H9 (cell line): ENCODE measurements at places on chromosomes 7 and 10. TPM values are rescaled to one million over a fixed set of nuclear protein-coding genes. Genes with fewer than 3 reads are reported as not detected.
A peak's percentile ranks its signal among the peaks of the same experiment; 100 is the strongest.

DNA sequence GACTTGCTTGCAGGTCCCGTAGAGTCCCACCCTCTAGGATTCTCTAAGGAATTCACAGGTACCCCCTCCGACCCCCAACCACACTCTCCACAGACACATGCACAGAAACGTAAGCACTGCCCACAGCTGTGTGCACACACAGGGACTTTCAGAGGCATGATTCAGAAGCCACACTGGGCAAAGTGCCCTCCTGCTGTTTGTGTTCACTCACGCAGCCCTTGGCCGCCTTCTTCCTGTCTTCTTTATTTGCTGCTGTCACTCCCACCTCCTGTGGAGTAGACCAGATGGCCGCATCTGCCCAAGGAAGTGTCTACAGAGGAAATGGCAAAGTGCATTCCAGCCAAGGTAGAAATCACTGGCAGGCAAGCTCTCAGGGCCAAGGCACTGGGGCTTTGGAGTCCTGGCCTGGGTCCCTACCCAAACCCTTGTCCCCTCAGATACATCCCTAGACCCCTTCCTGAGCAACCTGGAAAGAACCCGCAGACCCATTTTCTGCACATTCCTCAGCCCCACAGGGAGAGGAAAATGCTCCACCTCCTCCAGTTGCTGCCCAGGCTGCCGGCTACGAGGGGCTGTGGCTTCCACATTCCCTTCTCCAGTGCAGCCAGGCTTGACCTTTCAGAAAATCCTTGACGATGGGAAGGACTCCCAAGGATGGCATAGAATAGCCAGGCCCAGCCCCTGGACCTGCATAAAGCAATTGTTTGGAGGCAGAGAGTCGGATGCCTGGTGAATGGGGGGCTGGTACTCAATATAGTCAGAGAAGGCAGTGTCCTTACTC lies 21.6 kb upstream of the GIMAP8 start:
- H3K4me3 ChIP-seq: no peak overlapping the region
- no peak overlapping the region for H3K27ac ChIP-seq
- no peaks in the 10 kb centered on the region for H3K36me3 ChIP-seq
- DNase-seq: peak; percentile 56
- no peaks in the 10 kb centered on the region for H3K27me3 ChIP-seq

DNA sequence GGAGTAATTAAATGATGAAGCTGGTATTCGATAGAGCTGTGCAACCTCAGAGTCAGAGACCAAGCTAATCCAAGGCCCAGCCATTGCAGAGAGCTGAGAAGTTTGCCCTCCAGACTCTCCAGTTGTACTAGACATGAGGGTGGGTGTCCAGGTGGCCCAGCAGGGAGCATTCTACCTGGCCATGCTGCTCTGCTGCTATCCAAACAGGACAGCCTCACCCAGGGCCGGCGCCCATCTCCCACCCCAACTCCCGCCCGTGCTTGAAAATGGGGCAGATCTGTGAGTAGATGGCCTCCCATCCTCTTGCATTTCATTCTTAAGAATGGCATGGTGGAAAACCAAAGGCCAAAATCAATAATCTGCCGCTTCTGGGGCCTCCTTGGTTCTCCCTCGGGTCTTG lies 124.2 kb downstream of the TCERG1L start:
- H3K36me3 ChIP-seq: no peaks in the 10 kb centered on the region
- no peak for DNase-seq

- DNase-seq: no peak
- H3K4me1 ChIP-seq: peaks cover 3% of the 10 kb centered on the region; the same call in 1 of the 2 replicates
- no peaks in the 10 kb centered on the region for H3K27me3 ChIP-seq
- H3K36me3 ChIP-seq: no peaks in the 10 kb centered on the region; the same call in 2 of the 3 replicates
Observed at GRCh38 chr7:36627836-36628235, 96.5 kb downstream of the AOAH start.

GRCh38 chr7:46213154-46213537 lies 292.1 kb upstream of the IGFBP3 start:
- no peaks in the 10 kb centered on the region for H3K27me3 ChIP-seq
- no peak overlapping the region for H3K27ac ChIP-seq
- DNase-seq: no peak
- H3K36me3 ChIP-seq: no peaks in the 10 kb centered on the region
- H3K4me3 ChIP-seq: no peak overlapping the region
- no peaks in the 10 kb centered on the region for H3K4me1 ChIP-seq

DNA sequence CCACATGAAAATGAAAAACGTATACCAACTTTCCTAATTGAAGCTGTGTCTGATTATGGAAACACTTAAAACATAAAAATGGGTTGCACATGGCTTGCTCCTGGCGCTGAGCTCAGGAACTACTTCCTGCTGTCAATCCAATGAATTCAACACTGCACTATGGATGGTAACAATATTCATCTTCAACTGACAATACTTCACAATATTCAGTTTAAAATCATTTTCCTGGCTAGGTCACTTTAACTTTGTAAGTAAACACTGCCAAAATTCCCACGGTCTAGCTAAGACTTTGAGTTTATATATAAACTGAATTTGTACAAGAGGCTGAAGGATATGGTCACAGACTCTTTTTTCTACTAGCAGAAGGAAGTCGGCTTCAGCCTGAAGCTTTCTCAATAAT lies 556.9 kb downstream of the TNS3 start:
- H3K27me3 ChIP-seq: no peaks in the 10 kb centered on the region
- no peaks in the 10 kb centered on the region for H3K4me1 ChIP-seq
- H3K4me3 ChIP-seq: no peak overlapping the region
- H3K27ac ChIP-seq: no peak overlapping the region
- no peaks in the 10 kb centered on the region; the same call in 2 of the 3 replicates for H3K36me3 ChIP-seq
- DNase-seq: no peak

- no peak overlapping the region for H3K4me3 ChIP-seq
- no peaks in the 10 kb centered on the region; the same call in 2 of the 3 replicates for H3K36me3 ChIP-seq
- no peaks in the 10 kb centered on the region for H3K4me1 ChIP-seq
- no peaks in the 10 kb centered on the region for H3K27me3 ChIP-seq
- H3K27ac ChIP-seq: no peak overlapping the region
Observed at GRCh38 chr10:88064608-88065382, 201.4 kb downstream of the PTEN start.

GRCh38 chr10:5271526-5271925 lies 74.9 kb downstream of the AKR1C4 start:
- no peak overlapping the region for H3K27ac ChIP-seq
- no peak overlapping the region for H3K4me3 ChIP-seq
- DNase-seq: no peak
- H3K4me1 ChIP-seq: no peaks in the 10 kb centered on the region
- no peaks in the 10 kb centered on the region for H3K27me3 ChIP-seq

GRCh38 chr7:116353647-116354046 lies 143.3 kb downstream of the TES start:
- no peak for DNase-seq
- H3K36me3 ChIP-seq: no peaks in the 10 kb centered on the region

NXPH1 gene
- 0.11 and 0.15 TPM in 2 replicates for total RNA-seq

SLC16A12 gene
- 0.77 and 0.88 TPM in 2 replicates for total RNA-seq

ERVW-1 gene
- total RNA-seq: 0.09 TPM in 1 of 2 replicates, not detected in the other

KLF6 gene
- total RNA-seq: 19.3 and 20.9 TPM in 2 replicates

EBF3 gene
- 0.04 and 0.22 TPM in 2 replicates for total RNA-seq

NODAL gene
- total RNA-seq: 80.7 and 84.7 TPM in 2 replicates
